Endothelial cell of umbilical vein (primary cell): ENCODE measurements at places on chromosomes 4 and X. TPM values are rescaled to one million over a fixed set of nuclear protein-coding genes. Genes with fewer than 3 reads are reported as not detected.

- H3K27ac ChIP-seq: no peak overlapping the region
- no peaks in the 10 kb centered on the region for H3K4me1 ChIP-seq
- H3K36me3 ChIP-seq: no peaks in the 10 kb centered on the region
- peaks cover 3% of the 10 kb centered on the region for H3K27me3 ChIP-seq
- no peak overlapping the region for H3K4me3 ChIP-seq
These were observed 38.0 kb upstream of the GATB start for GRCh38 chr4:151798678-151799416.

- H3K27me3 ChIP-seq: no peaks in the 10 kb centered on the region
- H3K4me3 ChIP-seq: no peak overlapping the region
- H3K36me3 ChIP-seq: no peaks in the 10 kb centered on the region
- DNase-seq: no peak
These were observed 188.2 kb upstream of the ATP6AP2 start for GRCh38 chrX:40392599-40392998.

DNA sequence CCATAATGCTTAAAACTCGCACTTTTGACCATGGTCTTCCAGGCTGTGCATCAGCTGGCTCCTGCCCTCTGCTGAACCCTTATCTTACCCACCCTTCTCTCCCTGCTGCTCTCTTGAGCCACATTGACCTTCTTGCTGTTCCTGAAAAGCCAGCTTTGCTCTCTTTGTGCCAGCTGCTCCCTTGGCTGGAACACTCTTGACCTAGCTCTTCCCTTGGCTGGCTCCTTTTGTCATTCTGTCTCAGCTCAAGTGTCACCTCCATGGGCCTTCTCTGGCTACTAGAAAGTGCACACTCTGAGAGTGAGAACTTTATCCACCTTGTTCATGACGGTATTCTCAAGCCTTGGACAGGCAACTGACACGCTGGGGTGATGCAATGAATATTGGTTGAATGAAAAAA, 112.1 kb downstream of the MGST2 start:
- H3K27ac ChIP-seq: no peak overlapping the region
- H3K27me3 ChIP-seq: no peaks in the 10 kb centered on the region
- no peaks in the 10 kb centered on the region for H3K36me3 ChIP-seq
- H3K4me1 ChIP-seq: peaks cover 13% of the 10 kb centered on the region

DNA sequence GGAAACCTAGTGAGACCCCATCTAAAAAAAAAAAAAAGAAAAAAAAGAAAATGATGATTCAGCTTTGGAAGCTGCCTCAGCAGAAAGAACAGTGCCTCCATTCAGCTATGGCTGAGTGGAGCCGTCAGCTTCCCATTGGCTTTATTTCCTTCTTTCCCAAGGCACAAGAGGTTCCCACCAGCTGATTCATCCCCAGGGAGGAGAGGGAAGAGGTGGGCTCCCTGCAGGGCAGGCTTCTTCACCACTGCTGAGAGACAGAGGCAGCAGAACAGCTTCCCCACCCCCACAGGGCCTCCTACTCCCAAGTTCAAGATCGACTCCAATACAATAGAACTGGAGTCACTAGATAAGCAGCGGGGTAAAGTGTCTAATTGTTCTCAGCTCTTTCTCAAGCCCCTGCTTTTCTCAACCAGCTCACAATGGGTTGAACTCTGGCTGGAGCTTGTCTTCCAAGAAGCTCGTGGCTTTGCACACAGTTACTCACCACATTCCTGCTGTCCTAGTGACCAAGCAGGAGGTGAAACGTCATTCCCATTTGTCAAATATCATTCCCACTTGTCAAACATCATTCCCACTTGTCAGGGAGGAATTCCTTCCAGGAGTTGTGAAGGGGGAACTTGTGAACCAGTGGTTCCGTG, 47.8 kb downstream of the FHDC1 start:
- H3K4me1 ChIP-seq: no peaks in the 10 kb centered on the region
- peaks cover 2% of the 10 kb centered on the region for H3K27me3 ChIP-seq
- no peak for DNase-seq

DNA sequence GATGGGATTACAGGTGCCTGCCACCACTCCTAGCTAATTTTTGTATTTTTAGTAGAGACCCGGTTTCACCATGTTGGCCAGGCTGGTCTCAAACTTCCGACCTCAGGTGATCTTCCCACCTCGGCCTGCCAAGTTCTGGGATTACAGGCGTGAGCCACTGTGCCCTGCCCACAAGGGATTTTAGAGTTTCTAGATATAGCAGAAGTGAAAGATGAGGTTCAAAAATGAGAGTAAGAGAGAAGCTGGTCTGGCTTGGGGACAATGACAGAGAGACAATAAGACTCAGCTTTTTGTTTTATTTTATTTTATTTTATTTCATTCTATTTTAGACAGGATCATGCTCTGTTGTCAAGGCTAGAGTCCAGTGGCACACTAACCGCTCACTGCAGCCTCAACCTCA, 30.6 kb downstream of the TRIM61 start:
- H3K4me1 ChIP-seq: no peaks in the 10 kb centered on the region
- H3K27ac ChIP-seq: no peak overlapping the region
- H3K27me3 ChIP-seq: no peaks in the 10 kb centered on the region
- DNase-seq: no peak
- H3K4me3 ChIP-seq: no peak overlapping the region

- DNase-seq: no peak
- H3K27me3 ChIP-seq: no peaks in the 10 kb centered on the region
- peak overlapping the region; percentile 2 for H3K4me3 ChIP-seq
- peak overlapping the region; percentile 16 for H3K27ac ChIP-seq
These were observed 297.9 kb upstream of the LCORL start for GRCh38 chr4:18319431-18319830.

GRCh38 chr4:142725886-142726285, 120.2 kb downstream of the INPP4B start:
- no peak for DNase-seq
- peaks cover 6% of the 10 kb centered on the region for H3K27me3 ChIP-seq
- H3K27ac ChIP-seq: no peak overlapping the region
- H3K36me3 ChIP-seq: no peaks in the 10 kb centered on the region
- H3K4me3 ChIP-seq: no peak overlapping the region

DNA sequence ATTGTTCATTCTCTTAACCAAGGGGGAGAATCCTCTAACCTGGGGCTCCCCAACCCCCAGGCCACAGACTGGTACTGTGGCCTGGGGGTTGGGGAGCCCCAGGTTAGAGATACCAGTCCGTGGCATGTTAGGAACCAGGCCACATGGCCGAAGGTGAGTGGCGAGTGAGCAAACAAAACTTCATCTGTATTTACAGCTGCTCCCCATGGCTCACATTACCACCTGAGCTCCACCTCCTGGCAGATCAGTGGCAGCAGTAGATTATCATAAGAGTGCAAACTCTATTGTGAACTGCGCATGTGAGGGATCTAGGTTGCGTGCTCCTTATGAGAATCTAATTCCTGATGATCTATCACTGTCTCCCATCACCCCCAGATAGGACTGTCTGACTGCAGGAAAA, 957.2 kb upstream of the PRKX start:
- no peak overlapping the region for H3K4me3 ChIP-seq
- no peak for DNase-seq
- H3K27me3 ChIP-seq: no peaks in the 10 kb centered on the region
- H3K27ac ChIP-seq: no peak overlapping the region
- no peaks in the 10 kb centered on the region for H3K4me1 ChIP-seq

DNA sequence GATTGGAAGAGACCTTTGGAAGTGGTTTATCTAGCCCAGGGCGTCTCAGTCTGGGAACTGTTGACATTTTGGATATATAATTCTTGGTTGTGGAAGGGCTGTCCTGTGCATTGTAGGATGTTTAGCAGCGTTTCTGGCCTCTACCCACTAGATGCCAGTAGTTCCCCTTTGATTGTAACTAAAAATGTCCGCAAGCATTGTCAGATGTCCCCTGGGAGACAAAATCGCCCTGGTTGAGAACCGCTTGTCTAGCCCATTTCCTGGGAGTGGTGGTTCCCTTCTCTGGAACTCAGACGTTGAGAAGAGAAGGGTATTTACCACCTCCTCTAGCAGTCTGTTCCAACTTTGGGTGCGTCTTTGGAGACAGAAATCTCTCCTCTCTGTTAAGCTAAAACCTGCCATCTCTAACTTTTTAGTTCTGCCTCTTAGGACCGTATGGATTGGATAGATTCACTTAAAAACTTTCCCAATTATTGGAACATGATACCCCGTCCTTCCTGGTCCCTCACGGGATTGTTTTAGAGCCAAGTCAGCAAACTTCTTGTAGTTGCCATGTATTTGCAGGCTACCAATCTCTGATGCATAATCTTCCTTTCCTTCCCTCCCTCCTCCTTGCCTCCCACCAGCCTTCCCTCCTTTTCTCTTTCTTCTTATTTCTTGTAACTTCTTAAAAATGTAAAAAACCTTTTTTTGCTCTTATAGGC, 13.9 kb downstream of the TMEM165 start:
- H3K36me3 ChIP-seq: peaks cover 15% of the 10 kb centered on the region
- no peaks in the 10 kb centered on the region for H3K4me1 ChIP-seq
- H3K27ac ChIP-seq: no peak overlapping the region

DNA sequence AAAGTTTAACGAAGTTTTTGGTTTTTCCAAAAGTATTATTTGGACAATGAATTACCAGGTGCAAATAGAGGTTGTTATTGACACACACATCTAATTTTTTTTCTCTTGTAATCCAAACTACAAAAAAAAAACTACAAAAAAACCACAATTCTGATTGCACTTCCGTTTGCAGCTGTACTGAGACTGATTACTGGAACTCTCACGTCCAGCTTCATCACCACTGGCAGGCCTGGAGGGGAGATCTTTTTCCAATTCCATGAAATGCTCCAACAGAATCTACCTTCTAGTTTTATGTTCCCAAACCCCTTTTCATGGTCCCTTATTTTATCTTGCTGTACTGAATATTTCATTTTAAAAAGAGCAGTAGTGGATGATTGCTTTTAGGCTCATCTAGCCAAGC, 1118.3 kb downstream of the C4orf33 start:
- no peak overlapping the region for H3K4me3 ChIP-seq
- no peaks in the 10 kb centered on the region for H3K27me3 ChIP-seq
- no peaks in the 10 kb centered on the region for H3K36me3 ChIP-seq
- H3K27ac ChIP-seq: no peak overlapping the region
- H3K4me1 ChIP-seq: no peaks in the 10 kb centered on the region

GRCh38 chr4:52076731-52077130, 25.6 kb downstream of the SPATA18 start:
- no peak overlapping the region for H3K4me3 ChIP-seq
- no peak overlapping the region for H3K27ac ChIP-seq
- H3K27me3 ChIP-seq: peaks cover 13% of the 10 kb centered on the region
- H3K4me1 ChIP-seq: no peaks in the 10 kb centered on the region

DNA sequence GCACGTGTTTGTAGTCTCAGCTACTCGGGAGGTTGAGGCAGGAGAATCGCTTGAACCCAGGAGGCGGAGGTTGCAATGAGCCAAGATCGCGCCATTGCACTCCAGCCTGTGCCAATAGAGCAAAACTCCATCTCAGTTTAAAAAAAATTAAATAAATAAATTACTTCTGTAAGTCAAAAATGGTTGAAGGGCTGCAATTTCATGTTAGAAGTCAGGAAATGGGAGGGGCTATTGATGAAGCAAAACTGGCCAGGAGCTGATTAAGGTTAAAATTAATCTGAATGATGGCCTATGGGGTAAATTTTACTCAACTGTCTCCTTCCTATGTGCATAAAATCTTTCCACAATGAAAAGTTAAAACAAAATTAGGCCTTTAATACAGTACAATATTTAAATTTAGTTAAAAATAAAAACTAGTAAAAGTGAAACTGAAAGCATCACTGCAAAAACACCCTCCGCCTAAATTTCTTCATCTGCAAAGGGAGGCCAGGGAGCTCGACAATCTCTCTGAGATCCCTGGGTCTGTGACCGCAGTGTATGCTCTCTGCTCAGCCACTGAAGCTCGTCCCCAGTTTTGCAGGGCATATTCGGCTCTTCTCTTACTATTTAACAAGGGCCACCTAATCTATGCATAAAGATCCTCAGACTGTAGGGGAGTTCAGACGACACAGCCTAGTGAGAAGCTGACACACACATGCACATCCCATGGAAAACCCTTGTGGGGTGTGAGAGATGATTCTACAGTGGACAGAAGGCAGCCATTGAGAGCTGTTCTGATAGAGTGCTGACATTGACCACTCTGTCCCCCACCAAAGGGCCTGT, 57.2 kb downstream of the IRF2 start:
- H3K36me3 ChIP-seq: peaks cover 7% of the 10 kb centered on the region
- H3K27ac ChIP-seq: no peak overlapping the region
- DNase-seq: no peak
- peaks cover 11% of the 10 kb centered on the region for H3K4me1 ChIP-seq

DNA sequence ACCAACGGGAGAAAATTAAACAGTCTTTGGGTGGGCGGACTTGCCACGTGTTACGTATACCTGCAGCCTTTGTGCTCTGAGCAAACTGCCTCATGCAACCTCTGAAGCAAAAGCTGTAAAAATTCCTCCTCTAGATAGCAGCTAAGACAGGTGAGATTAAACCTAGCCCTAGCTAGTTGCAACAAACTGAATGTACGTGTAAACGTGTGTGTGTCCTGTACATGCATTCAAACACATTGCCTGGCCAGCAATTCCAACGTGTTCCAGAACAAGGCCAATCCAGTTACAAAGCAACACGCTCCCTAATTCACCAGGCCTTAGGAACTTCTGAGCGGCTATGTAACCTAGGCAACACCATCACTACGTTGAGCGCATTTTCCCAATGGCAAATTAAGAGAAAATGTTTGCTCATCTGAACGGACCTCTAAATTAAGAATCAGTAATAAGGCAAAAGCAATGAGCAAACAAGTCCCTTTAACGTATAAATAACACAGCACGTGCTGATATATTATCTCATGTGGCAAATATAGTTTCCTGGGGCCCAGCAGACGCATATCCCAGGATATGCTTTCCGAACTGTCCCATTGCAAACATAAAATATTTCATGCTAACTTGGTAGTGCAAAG, 792 bp downstream of the PPID start:
- peak; percentile 51 for DNase-seq
- peak overlapping the region; percentile 68 for H3K27ac ChIP-seq
- no peaks in the 10 kb centered on the region for H3K27me3 ChIP-seq
- H3K36me3 ChIP-seq: peaks cover 24% of the 10 kb centered on the region

GRCh38 chrX:112694811-112695210, 15.1 kb upstream of the LHFPL1 start:
- no peaks in the 10 kb centered on the region for H3K27me3 ChIP-seq
- no peak for DNase-seq
- no peak overlapping the region for H3K4me3 ChIP-seq

Gene UCHL1
- total RNA-seq: 328 and 501 TPM in 2 replicates

Gene MEPE
- total RNA-seq: not detected in 2 replicates

Gene UCP1
- total RNA-seq: not detected in 2 replicates

Gene FAM3A
- total RNA-seq: 25.6 and 42.9 TPM in 2 replicates

Gene SSX4B
- not detected in 2 replicates for total RNA-seq

Gene CXCL6
- total RNA-seq: 0.25 and 1.2 TPM in 2 replicates

Gene CHST7
- 9.8 and 11.2 TPM in 2 replicates for total RNA-seq

Gene XPNPEP2
- total RNA-seq: not detected in 2 replicates

Gene FAM236A
- total RNA-seq: not detected in 2 replicates

Gene ADH1A
- total RNA-seq: not detected in 2 replicates

Gene TMPRSS11E
- not detected in 2 replicates for total RNA-seq
